ENCODE measurements at places on chromosomes 1 and 21. TPM values are rescaled to one million over a fixed set of nuclear protein-coding genes. Genes with fewer than 3 reads are reported as not detected.

G0S2 gene
- total RNA-seq, result 116 TPM

SPATA6 gene
- total RNA-seq, result 6.4 TPM

ATAD3C gene
- 2.1 TPM for total RNA-seq

TEKT2 gene
- not detected for total RNA-seq

NPHP4 gene
- 2.7 TPM for total RNA-seq

LCE1A gene
- total RNA-seq, result not detected

TGFBR3 gene
- total RNA-seq, result 36.7 TPM

FTCD gene
- total RNA-seq, result 0.55 TPM

IVL gene
- total RNA-seq, result not detected

MROH9 gene
- not detected for total RNA-seq

TNFRSF18 gene
- total RNA-seq, result not detected

ACKR1 gene
- total RNA-seq, result 12.2 TPM

HCN3 gene
- 1.1 TPM for total RNA-seq
